Melanocyte of skin (primary cell): ENCODE measurements at places on chromosomes 2 and 18. TPM values are rescaled to one million over a fixed set of nuclear protein-coding genes. Genes with fewer than 3 reads are reported as not detected.

FAM168B gene
- total RNA-seq, result 54.0 and 75.6 TPM in 2 replicates

MYCN gene
- not detected in 2 replicates for total RNA-seq

SS18 gene
- total RNA-seq, result 125 and 148 TPM in 2 replicates

GATA6 gene
- total RNA-seq, result 0.33 and 0.46 TPM in 2 replicates

HOXD11 gene
- total RNA-seq, result not detected in 2 replicates

MYL1 gene
- total RNA-seq, result not detected in 2 replicates

TUBA3D gene
- total RNA-seq, result not detected in 2 replicates

HNMT gene
- 131 and 132 TPM in 2 replicates for total RNA-seq

NOL4 gene
- total RNA-seq, result not detected in 2 replicates

HOXD13 gene
- not detected in 2 replicates for total RNA-seq

SIX3 gene
- total RNA-seq, result not detected in 2 replicates

CYP27C1 gene
- total RNA-seq, result under 0.01 and 0.33 TPM in 2 replicates

IL1R2 gene
- not detected in 2 replicates for total RNA-seq

RAMP1 gene
- total RNA-seq, result 0.33 and 27.1 TPM in 2 replicates

MDH1B gene
- 1.4 and 2.5 TPM in 2 replicates for total RNA-seq

XDH gene
- total RNA-seq, result not detected in 2 replicates

ERICH2 gene
- total RNA-seq, result not detected in 2 replicates

LRATD1 gene
- total RNA-seq, result under 0.01 TPM in 2 replicates

PECR gene
- 54.9 and 58.6 TPM in 2 replicates for total RNA-seq

MAL gene
- 25.8 and 98.5 TPM in 2 replicates for total RNA-seq

CPS1 gene
- total RNA-seq, result 32.0 and 64.3 TPM in 2 replicates

CFAP65 gene
- under 0.01 and 0.34 TPM in 2 replicates for total RNA-seq

FEV gene
- not detected in 2 replicates for total RNA-seq

C1GALT1C1L gene
- under 0.01 and 1.5 TPM in 2 replicates for total RNA-seq

AGXT gene
- not detected in 2 replicates for total RNA-seq

FSHR gene
- not detected in 2 replicates for total RNA-seq

EIF2AK3 gene
- 21.0 and 28.4 TPM in 2 replicates for total RNA-seq

RAB17 gene
- total RNA-seq, result 61.3 and 64.6 TPM in 2 replicates

STAT4 gene
- 0.46 and 0.67 TPM in 2 replicates for total RNA-seq

CDKL4 gene
- 0.67 and 1.4 TPM in 2 replicates for total RNA-seq

BOLL gene
- not detected in 2 replicates for total RNA-seq

PIEZO2 gene
- not detected in 2 replicates for total RNA-seq

NETO1 gene
- not detected in 2 replicates for total RNA-seq

UGT1A10 gene
- not detected in 2 replicates for total RNA-seq

ANO7 gene
- 0.33 and 0.46 TPM in 2 replicates for total RNA-seq

INPP4A gene
- 24.1 and 24.4 TPM in 2 replicates for total RNA-seq

BMP10 gene
- not detected in 2 replicates for total RNA-seq

UNC80 gene
- total RNA-seq, result 0.34 and 1.5 TPM in 2 replicates

THSD7B gene
- total RNA-seq, result not detected in 2 replicates

NEU2 gene
- total RNA-seq, result not detected in 2 replicates
